ENCODE measurements at places on chromosomes 1 and 21.

- no peaks in the 10 kb centered on the region for H3K4me1 ChIP-seq
- no peak for DNase-seq
- H3K27ac ChIP-seq, result no peak overlapping the region
Observed at GRCh38 chr1:217493290-217493689, 137.6 kb downstream of the GPATCH2 start.

DNA sequence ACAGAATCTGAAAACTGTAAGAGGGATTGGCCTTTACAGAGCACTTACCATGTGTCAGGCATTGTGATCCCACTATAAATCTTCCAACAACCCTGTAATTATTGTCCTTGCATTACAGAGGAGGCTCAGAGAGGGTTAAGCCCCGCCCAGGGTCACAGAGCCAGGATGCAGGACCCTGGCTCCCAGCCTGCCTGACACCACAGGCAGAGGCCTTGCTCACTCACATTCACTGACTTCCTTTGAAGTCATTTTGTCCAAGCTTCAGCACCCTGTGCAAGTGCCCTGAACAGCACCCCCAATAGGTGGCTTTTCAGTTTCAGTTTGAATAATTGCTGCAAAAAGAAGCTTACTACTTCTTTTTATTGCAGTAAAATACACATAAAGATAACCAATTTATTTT lies 256.8 kb upstream of the NFIA start:
- no peaks in the 10 kb centered on the region for H3K4me1 ChIP-seq
- H3K27ac ChIP-seq, result no peak overlapping the region
- H3K4me3 ChIP-seq, result no peak overlapping the region
- H3K27me3 ChIP-seq, result peaks cover 9% of the 10 kb centered on the region

- H3K4me1 ChIP-seq, result peaks cover 27% of the 10 kb centered on the region
- no peak for DNase-seq
- H3K4me3 ChIP-seq, result no peak overlapping the region
Observed at GRCh38 chr1:198268784-198269645, 112.2 kb downstream of the NEK7 start.

DNA sequence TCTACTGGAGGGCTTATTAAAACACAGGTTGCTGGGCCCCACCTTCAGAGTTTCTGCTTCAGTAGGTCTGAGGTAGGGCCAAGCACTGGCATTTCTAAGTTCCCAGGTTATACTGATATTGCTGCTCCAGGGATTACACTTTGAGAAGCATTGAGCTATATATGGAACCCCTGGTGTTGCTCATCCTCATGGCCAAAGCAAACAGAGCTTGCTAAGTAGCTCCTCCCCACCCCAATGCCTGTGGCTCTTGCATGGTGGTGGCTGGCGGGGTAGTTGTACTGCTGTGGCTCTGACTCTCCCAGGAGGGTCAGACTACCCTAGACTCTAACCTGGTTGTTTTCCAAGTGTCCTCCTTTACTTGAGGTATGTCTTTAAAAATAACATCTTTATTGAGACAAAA lies 143.6 kb downstream of the SPATA46 start:
- no peak overlapping the region for H3K27ac ChIP-seq
- H3K4me1 ChIP-seq, result no peaks in the 10 kb centered on the region

DNA sequence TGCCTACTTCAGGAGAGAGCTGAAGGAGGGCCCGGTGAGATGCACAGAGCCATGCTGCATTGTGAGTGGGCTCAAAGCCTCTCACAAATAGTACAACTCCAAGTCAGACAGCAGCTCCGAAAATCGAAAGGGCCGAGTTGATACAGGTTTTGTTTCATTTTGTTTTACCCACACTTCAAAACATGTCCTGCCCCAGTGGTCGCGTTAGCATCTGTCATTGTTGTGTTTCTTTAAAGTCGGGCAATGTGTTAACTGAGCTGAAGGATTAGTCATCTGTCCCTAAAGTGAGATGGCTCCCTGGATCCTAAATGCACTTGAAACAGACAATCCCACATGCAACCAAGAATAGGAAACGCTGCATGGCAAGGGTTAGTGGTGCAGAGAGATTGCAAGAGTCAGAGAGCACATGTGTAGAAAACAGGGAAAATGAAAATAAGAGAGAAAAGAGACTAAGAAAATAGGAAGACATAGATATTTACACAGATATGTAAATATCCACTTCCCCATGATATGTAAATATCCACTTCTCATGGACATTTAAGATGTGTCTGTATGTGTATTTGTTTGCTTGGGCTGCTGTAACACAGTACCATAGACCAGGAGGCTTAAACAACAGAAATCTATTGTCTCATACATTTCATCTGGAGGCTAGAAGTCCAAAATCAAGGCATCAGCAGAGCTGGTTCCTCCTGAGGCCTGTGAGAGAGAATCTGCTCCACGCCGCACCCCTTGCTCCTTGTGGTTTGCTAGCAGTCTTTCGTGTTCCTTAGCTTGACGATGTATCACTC lies 131.4 kb upstream of the RAB4A start:
- no peak for DNase-seq
- no peaks in the 10 kb centered on the region for H3K27me3 ChIP-seq
- peaks cover 11% of the 10 kb centered on the region for H3K4me1 ChIP-seq
- no peak overlapping the region for H3K27ac ChIP-seq

All from effector memory CD8-positive, alpha-beta T cell (primary cell).